ENCODE measurements at places on chromosomes 4 and X.

- no peak for DNase-seq
These were observed 20.8 kb downstream of the IRF2 start for GRCh38 chr4:184453365-184454160.

DNA sequence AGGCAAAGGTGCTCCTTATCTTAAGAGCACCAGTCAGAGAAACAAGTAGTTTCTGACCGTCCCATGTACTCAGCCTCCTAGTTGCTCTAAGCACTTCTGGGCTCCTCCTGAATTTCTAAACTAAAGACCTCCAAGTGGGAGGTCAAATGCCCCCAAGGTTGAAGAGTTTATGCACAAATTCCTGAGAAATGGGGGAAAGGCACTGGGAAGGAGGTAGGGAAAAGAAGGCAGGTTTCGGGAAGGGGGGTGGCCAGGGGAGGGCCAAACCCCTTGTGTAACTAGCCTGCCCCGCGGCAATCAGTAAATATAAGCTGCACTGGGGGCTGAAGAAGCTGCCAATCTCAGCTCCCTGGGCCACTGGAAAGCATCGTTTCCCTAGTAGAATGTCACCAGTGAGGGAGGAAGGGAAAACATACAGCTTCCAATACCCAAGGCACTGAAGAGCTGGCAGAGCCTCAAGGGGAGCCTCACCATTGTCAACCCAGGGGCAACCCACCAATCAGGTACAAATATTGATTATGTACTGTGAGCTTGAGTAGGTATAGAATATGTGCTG lies 3.4 kb downstream of the FOXO4 start:
- DNase-seq: no peak

- no peak for DNase-seq
These were observed 71.2 kb downstream of the AASDH start for GRCh38 chr4:56316011-56316650.

- no peak for DNase-seq
These were observed 28.7 kb downstream of the ARAP2 start for GRCh38 chr4:36215627-36216026.

DNA sequence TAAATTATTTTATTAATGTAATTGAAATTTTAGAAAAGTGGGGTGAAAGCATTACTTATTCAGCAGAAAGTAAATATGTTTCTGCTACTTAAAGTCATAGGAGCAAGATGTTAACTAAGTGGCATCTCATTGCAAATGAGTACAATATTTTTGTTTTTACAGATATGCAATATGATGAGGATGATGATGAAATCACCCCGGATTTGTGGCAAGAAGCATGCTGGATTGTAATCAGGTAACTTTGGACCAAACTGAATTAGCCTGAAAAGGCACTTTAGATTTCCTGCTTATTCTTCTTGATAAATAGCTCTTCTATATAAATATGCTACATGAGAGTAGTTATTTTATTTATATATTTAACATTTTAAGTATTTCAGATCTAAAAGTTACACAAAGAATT lies 7.5 kb downstream of the POLR2B start:
- no peak for DNase-seq

Measured in activated CD4-positive, alpha-beta T cell treated with anti-CD3 and anti-CD28 coated beads for 1 hour (primary cell).